ENCODE measurements at places on chromosomes 2 and 18.

- DNase-seq: no peak
Observed at GRCh38 chr2:57107353-57107752, 923.6 kb downstream of the CCDC85A start.

DNA sequence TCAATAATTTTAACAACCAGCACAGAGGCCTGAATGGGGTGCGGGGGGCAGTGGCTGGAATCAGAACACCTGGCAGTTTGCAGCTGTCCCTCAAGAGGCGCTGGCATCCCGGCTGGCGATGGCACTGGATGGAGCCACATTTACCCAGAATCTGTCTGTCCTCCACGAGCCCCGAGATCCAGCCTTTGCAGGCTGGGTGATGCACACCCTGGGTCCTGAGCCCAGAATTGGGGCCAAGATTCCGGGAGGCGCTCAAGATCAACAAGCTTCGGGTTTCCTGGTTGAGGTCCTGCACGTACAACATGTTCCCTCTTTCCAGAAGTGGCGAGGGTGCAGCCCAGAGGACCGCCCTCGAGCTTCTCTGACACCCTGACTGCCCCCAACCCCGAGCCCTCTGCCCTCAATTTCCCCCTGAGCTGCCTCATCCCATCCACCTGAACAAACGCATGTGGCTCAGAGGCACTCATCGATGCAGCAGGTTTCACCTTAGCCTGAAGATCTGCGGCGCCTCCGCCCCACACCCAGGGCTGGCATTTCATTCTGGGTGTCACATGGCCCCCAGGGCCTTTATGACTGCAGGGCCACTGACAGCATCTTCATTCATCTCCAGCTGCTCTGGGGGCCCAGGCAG lies 97.5 kb downstream of the TFCP2L1 start:
- no peak for DNase-seq

DNA sequence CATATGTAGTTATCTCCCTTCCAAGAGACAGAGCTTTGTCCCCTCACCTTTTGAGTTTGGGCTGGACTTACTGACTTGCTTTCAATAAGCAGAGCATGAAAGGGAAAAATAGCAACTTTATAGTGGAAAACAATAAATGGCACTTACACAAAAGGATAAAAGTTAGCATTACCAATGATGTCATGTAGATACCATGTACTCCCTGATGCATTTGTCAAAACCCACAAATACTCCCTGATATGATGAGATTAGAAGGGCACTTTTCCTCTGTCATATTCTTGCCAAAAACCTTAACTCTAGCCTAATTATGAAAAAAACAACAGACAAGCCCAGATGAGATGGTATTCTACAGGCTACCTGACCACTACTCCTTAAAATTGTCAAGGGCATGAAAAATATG lies 16.0 kb downstream of the HIBCH start:
- no peak for DNase-seq

GRCh38 chr2:223536546-223536945 lies 65.6 kb downstream of the SCG2 start:
- DNase-seq: no peak

GRCh38 chr2:46435353-46435752 lies 44.0 kb upstream of the TMEM247 start:
- DNase-seq: no peak

- DNase-seq: no peak
Observed at GRCh38 chr2:203238292-203238703, 520 bp upstream of the CYP20A1 start.

- DNase-seq: no peak
Observed at GRCh38 chr2:120884472-120885290, 149.0 kb downstream of the GLI2 start.

- DNase-seq: no peak
Observed at GRCh38 chr2:162972383-162972782, 133.8 kb upstream of the KCNH7 start.

DNA sequence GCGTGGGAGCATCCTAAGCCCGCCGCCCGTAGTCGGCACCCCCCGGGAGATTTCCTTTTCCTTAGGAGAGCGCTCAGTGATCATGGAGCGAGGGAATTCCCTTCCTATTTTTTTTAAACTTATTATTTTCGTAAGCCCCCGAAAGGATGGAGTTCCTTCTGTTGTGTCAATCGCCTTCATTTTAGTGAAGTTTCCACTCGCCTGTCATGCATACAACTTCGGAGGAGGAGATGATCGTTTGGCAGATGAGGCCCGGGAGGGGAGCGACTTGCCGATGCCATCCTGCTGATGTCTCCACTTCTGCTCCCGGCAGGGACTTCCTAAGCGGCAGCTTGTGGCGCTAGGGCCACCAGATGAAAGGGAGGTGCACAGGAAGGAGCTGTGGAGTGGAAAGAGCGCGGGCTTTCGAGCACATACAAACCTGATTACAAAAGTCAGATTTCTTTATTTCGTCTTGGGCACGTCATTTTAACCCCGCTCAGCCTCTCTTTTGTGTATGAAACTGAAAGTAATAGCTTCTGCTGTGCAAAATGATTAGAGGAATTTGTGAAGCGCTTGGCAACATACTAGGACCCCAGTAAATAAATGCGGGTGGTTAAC lies at the start of gene ADGRF3:
ADGRF3 (minus strand) TSS at position 336 of the 600 bp plus-strand sequence. CDS start 555 bp downstream, outside the sequence.
- peak; percentile 70 for DNase-seq

DNA sequence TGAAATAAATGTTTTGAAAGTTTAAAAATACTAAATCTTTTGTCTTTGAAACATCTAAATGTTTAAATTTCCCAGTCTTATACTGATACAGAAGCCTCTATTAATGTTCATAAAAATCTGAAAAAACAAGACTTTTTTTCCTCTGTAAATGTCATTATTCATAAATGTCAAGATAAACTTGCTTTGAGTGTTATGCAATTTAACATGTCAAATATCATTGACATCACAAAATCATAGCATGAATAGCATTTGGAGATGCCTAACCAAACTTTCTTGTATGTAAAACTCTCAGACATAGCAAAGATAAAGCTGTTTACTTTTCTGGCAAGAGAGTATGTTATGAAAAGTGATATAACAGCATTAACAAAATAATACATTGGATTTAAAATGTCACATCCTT lies 128.0 kb upstream of the CDH19 start:
- no peak for DNase-seq

DNA sequence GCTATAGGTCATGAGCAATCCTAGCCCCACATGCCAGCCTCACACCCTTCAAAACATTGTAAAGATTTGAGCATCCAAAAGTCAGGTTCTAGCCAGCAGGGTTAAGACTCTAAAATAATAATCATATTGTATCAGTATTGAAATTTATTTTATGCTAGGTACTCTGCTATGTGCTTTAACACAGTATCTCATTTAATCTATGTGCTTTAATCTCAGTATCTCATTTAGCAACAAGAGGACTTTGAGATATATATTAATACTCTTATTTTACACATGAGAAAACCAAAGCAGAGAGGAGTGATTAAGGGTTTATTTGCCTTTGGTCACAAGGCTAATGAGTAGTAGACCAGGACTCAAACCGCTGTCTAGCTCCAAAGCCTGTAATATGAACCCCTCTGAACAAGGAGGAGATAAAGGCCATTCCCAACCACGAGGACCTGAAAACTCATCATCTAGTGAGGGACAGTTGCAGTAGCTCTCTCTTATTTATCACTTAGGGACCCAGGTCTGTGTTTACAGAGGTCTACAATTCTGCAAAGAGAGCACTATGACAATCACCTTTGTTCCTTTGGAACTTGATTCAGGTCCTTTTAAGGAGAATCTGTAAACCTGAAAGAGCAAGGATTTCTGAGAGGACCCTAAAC lies 116.5 kb upstream of the SERTAD2 start:
- DNase-seq: no peak

DNA sequence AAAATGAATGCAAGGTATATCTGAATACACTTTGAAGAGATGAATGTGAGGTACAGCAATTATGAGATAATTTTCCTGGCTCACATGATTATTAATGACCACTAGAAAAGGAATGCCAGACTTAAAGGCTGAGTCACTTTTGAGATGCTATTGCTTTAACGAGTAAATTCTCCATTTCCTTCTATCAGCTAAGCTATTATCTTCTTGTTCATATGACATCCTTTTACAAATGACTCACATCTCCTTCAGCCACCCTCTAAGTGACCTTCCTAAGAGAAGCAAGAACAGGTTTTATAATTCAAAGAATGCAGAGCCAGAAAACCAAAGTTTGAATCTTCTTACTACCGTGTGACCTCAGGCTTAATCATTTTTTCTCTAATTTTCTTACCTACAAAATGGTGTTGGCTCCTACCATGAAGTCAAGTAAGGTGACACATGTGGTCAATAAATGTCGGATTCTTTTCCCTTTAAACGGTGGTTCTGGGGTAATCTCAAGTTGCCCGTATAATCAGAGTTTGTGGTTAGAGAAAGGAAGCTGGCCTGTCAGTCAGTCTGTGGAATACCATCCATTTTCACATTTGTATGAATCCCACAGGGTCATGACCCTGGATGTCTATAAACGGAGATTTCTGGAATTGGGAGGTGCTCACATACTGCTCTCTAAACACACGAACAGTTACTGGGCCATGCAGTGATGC lies 184.0 kb upstream of the PID1 start:
- DNase-seq: no peak

DNA sequence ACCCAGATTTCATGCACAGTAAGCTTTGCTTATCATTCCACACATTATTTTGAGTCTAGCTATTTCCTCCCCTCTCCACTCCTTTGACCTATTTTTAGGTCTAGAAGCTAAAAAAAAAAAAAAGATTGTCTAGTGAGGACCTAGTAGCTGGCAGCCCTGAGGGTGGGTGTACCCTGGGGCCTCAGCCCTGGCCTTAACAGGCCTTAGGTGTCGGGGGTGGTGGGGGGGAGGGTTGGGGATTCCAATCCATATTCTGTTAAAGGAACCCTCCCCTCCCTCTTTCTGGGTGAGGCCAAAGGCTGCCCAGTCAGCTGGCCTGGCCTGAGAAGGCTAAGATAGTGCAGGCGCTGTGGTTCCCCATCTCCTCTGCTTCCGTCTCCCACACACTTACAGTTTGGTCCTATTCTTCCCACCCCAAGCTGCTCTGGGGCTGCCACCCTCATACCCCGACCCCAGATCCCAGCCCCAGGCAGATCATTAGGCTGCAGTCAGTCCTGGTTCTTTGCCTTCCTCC lies 65.5 kb upstream of the HK2 start:
- no peak for DNase-seq

GRCh38 chr2:163753726-163754125 lies 17.9 kb upstream of the FIGN start:
- DNase-seq: no peak

GRCh38 chr2:204686406-204686805 lies 141.1 kb downstream of the PARD3B start:
- DNase-seq: no peak

DNA sequence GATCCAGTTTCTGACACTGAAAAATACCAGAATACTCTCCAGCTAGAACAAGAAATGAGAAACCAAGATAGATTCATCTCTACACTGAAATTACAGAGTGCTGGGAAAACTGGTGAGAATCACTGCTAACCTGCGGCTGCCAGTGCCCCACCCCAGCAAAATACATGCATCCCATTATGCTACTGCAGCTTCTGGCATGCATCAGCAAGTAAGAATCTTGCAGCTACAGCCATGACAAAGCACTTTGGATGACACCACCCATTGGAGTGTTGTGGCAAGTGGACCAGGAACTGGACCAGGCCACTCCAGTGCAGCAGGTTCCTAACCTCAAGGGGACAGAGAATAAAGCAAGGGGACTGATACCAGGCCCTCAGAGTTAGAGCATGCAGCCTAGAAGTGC lies 378.8 kb upstream of the ETAA1 start:
- no peak for DNase-seq

DNA sequence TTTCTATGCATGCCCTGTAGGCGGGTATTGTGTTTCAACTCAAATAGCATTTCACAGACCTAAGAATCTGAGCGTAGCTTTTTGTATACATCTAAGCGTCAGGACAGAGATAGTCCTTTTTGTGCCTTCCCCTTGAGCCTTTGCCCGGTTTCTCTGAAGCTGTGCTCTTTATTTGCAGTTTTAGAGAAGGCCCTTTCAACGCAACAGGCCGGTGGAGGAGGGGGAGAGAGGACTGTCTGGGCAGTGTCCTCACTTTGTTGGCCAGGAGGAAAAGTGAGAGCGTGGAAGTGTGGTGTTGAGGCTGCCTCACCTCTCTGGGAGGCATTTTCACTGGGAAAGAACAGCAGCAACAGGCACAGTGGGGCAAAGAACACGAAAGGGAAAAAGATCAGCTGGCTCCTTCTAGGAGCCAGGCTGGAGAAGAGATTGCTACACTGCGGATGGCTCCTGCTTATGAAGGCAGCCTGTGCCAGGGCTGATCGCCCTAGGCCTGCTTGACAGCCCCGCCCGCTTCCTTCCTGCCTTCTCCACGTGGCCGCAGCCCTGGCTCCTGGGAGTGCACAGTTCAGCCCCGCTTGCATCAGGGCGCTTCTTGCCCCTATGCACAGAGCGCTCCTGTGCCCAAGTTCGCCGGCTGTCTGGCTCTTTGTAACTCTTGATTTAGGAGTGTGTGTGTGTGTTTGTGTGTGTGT lies 195.6 kb upstream of the POU3F3 start:
- DNase-seq: no peak

DNA sequence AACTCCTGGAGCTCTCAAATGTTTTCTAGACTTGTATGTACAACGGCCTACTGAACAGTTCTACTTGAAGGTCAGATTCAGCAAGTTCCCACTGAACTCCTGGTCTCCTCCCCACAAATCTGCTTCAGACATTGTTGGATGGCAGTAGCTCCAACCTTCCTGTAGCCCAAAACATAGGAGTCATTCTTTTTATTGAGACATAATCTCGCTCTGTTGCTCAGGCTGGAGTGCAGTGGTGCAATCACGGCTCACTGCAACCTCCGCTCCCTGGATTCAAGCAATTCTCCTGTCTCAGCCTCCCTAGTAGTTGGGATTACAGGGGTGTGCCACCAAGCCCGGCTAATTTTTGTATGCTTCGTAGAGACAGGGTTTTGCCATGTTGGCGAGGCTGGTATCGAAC lies 47.3 kb downstream of the QPCT start:
- DNase-seq: no peak

DNA sequence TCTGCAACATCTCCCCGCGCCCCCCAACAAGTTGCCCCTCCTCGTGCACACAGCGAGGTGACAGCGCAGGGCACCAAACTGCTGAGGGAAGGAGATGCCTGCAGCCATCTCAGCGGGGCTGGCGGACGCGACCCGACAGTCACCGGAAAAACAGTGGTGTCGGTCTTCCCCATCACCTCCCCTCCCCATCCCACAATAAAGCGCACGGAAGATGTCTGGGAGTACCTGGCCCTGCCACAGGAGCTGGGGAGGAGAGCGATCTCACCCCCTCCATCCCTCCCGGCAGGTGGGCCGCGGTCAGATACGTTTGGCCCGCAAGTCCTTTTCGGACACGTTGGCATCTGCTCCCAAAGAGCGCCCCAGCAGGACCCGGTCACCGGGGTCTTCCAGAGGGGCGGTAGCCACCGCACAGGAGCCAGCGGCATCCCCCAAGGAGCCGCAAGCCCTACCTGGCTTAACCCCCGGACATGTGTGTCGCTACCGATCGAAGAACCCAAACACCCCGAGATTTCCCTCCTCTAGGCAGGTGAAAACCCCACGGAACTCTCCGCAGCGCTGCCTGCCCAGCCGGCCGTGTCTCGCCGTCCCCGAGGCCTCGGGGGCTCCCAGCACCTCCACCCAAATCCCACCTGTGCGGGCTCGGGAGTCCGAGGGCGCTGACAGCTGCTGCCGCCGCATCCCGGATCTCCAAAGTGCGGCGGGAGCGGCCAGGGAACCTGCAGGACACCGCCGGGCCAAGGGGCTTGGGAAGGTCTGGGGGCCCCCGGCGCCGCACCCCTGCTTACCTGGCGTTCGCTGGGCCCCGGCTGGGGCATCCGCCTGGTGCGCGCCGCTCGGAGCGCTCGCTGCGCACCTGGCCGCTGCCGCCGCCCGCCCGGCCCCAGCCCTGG lies 657 bp downstream of the ATP8B1 start:
- no peak for DNase-seq
